ENCODE measurements at places on chromosomes 3 and 15. TPM values are rescaled to one million over a fixed set of nuclear protein-coding genes. Genes with fewer than 3 reads are reported as not detected.

LSAMP gene
- 69.4 TPM for total RNA-seq

ARL6 gene
- total RNA-seq, result 36.2 TPM

TRMT10C gene
- total RNA-seq, result 23.9 TPM

TEX264 gene
- total RNA-seq, result 24.7 TPM

MST1R gene
- total RNA-seq, result 0.79 TPM

PLA1A gene
- total RNA-seq, result 1.9 TPM

GRCh38 chr3:151635905-151636304 is 97.8 kb upstream of the AADACL2 start:
- H3K27me3 ChIP-seq, result no peaks in the 10 kb centered on the region
- no peaks in the 10 kb centered on the region for H3K36me3 ChIP-seq
- DNase-seq, result no peak
- no peak overlapping the region for H3K4me3 ChIP-seq
- H3K4me1 ChIP-seq, result no peaks in the 10 kb centered on the region
- H3K27ac ChIP-seq, result no peak overlapping the region

DNA sequence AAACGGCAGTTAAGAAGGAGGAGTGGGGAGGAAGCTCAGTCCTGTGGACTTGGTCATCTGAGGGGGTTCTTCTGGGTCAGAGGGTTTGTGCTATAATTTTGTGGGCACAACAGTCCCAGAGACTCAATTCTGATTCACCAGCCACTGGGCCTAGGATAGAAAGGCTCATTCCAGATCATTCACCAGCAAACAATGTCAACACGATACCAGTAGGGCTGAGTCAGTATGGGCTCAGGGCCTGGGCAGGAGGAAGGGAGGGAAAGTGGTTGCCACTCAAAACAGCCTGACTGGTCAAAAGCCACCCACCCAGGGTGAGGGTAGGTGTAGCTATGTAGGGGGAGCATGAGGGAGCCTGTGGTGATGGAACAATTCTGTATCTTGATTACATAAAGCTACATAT is 86.9 kb upstream of the MEX3B start:
- H3K4me1 ChIP-seq, result no peaks in the 10 kb centered on the region
- H3K4me3 ChIP-seq, result no peak overlapping the region
- H3K27ac ChIP-seq, result no peak overlapping the region

- no peaks in the 10 kb centered on the region for H3K27me3 ChIP-seq
- DNase-seq, result no peak
- peaks cover 4% of the 10 kb centered on the region for H3K36me3 ChIP-seq
Measured at GRCh38 chr3:47121409-47121808, 42.5 kb downstream of the SETD2 start.

- peaks cover 16% of the 10 kb centered on the region for H3K27me3 ChIP-seq
- peak; percentile 36 for DNase-seq
- H3K4me3 ChIP-seq, result peak overlapping the region; percentile 73
- H3K27ac ChIP-seq, result peak overlapping the region; percentile 42
Measured at GRCh38 chr15:98651036-98651481, 2.7 kb downstream of the IGF1R start.

DNA sequence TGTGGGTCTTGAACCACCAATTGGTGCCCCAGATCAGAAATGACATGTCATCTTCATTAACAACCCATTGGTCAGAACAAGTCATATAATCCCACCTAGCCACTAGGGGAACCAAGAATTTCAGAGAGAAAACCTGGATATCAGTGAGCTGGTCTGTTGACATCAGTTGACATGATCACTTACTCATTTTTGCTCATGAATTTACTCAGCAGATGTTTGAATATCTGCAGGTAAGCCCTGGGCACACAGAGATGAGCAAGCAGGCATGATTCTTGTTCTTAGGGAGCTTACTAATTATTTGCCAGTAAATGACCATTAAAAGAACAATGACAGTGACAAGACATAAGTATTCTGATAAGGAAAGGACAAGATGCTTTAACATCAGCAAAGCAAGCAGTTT is 64.3 kb upstream of the PLCL2 start:
- H3K4me1 ChIP-seq, result no peaks in the 10 kb centered on the region
- DNase-seq, result no peak
- no peaks in the 10 kb centered on the region for H3K36me3 ChIP-seq
- H3K4me3 ChIP-seq, result no peak overlapping the region

DNA sequence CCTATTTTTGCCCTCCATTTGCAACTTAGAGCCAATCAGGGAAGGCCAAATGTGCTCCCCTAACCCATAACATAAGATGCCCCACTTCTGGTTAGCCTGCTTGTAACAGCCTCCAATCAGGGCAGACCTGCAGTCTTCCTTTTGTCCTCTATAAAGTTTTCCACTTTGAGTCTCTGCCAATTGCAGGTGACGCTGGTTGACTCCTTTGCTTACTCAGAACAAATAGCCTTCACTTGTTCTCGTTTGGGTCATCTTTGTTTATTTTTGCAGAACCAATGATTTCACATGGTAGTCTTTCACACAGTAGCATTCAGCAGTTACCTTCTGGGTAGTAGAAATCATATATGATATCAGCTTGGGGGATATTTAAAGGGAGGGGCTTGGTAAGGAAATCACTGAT is 225.6 kb downstream of the MINAR1 start:
- no peak overlapping the region for H3K27ac ChIP-seq
- H3K27me3 ChIP-seq, result no peaks in the 10 kb centered on the region
- H3K36me3 ChIP-seq, result no peaks in the 10 kb centered on the region
- H3K4me1 ChIP-seq, result no peaks in the 10 kb centered on the region

DNA sequence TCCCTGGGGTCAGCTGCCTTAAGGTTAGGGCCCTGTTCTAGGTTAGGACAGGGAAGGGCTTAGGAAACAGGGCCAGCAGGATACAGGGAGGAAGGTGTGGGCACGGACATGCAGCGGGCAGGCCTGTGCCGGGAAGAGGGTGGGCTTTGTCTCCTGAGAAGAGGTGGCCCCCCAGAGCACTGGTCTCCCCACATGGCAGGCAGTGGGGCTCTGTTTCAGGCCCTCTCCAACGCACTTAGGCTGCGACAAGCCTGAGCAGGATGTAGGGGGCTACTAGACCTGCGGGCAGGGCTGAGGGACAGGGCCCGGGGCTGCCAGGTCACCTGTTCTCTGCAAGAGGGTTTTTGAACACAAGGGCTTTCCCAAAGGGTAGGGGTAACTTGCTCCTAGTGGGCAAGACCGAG is 33.5 kb downstream of the KLF13 start:
- peaks cover 57% of the 10 kb centered on the region for H3K4me1 ChIP-seq
- no peak overlapping the region for H3K27ac ChIP-seq
- no peak for DNase-seq

DNA sequence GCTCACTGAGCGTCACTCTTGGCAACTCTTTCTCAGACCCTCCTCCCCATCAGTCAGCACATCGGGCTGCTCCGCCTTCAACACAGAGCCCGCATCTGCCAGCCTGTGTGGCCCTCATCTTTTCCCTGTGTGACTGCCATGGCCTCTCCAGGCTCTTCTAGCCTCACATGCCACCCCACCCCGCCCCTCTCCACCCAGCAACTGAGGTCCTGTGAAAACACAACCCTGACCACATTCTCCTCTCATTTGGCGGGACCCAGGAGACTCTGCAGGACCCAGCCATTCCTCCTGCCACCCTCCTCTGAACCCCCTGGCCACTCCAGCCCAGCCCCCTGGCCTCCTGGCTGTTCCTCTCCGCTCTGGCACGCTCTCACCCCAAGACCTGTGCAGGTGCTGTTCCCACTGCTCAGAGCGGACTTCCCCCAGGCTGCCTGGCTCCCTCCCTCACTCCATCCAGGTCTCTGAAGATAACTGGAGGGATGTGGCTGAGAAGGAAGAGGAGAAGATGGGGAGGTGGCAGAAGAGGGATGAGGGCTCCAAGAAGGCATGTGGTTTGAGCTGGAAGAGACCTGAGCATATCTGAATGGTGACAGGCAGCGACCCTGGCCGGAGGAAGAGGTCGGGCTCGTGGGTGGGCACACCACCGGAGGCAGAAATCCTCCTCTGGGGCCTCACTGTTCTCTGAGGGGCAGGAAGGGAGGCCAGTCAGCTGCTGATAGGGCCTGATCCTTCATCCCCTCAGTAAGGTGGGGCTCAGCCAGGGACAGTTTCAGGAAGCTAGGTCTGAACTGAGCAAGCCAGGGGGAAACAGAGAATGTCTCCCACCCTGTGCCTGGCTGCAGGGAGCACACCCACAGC is 111.2 kb upstream of the RPL32 start:
- H3K4me1 ChIP-seq, result peaks cover 80% of the 10 kb centered on the region
- peaks cover 30% of the 10 kb centered on the region for H3K36me3 ChIP-seq
- H3K27ac ChIP-seq, result no peak overlapping the region
- H3K4me3 ChIP-seq, result no peak overlapping the region
- no peaks in the 10 kb centered on the region for H3K27me3 ChIP-seq

- peaks cover 46% of the 10 kb centered on the region for H3K4me1 ChIP-seq
- H3K36me3 ChIP-seq, result peaks cover 8% of the 10 kb centered on the region
- H3K27ac ChIP-seq, result peak overlapping the region; percentile 47
- DNase-seq, result no peak
Measured at GRCh38 chr15:89429023-89429422, 67.4 kb downstream of the RHCG start.

DNA sequence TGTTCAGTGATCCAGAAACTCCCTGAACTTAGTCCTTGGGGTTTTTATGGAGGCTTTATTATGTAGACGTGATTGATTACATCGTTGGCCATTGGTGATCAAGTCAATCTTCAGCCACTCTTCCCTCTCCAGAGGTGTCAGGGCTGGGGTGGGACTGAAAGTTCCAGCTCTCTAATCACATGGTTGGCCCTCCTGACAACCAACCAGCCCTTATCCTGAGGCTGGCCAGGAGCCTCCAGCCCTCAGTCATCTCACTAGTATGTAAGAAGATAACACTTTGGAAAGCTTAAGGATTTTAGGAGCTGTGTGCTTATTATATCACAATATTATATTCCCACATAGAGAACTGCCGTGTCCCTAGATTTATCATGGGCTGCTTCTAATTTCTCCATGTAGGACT is 142.3 kb downstream of the VPS8 start:
- no peak overlapping the region for H3K4me3 ChIP-seq
- no peak for DNase-seq
- H3K27ac ChIP-seq, result no peak overlapping the region
- H3K4me1 ChIP-seq, result no peaks in the 10 kb centered on the region
- no peaks in the 10 kb centered on the region for H3K27me3 ChIP-seq
- H3K36me3 ChIP-seq, result peaks cover 2% of the 10 kb centered on the region

DNA sequence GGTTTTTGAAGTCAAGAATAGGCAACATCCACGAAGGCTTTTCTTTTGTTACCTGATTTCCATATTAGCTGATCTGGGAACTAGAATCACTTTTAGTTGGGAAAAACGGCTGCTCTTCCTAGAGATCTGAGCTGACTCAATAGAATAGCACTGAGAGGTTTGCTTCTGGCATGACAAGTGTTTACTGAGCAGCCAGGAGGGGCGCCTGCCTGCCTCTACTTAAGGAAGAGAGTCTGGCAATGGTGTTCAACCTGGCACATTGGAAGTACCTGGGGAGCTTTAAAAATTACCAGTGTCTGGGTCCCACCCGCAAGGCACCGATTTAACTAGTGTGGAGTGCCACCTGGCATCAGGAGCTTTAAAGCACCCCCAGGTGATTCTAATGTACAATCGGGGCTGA is 34.4 kb downstream of the FAM43A start:
- no peak overlapping the region for H3K27ac ChIP-seq
- DNase-seq, result no peak
- no peaks in the 10 kb centered on the region for H3K36me3 ChIP-seq
- H3K4me3 ChIP-seq, result no peak overlapping the region
- H3K4me1 ChIP-seq, result no peaks in the 10 kb centered on the region

- no peaks in the 10 kb centered on the region for H3K27me3 ChIP-seq
- no peaks in the 10 kb centered on the region for H3K4me1 ChIP-seq
- no peak overlapping the region for H3K4me3 ChIP-seq
- no peaks in the 10 kb centered on the region for H3K36me3 ChIP-seq
- no peak for DNase-seq
Measured at GRCh38 chr3:71360764-71361163, 222.8 kb downstream of the FOXP1 start.

DNA sequence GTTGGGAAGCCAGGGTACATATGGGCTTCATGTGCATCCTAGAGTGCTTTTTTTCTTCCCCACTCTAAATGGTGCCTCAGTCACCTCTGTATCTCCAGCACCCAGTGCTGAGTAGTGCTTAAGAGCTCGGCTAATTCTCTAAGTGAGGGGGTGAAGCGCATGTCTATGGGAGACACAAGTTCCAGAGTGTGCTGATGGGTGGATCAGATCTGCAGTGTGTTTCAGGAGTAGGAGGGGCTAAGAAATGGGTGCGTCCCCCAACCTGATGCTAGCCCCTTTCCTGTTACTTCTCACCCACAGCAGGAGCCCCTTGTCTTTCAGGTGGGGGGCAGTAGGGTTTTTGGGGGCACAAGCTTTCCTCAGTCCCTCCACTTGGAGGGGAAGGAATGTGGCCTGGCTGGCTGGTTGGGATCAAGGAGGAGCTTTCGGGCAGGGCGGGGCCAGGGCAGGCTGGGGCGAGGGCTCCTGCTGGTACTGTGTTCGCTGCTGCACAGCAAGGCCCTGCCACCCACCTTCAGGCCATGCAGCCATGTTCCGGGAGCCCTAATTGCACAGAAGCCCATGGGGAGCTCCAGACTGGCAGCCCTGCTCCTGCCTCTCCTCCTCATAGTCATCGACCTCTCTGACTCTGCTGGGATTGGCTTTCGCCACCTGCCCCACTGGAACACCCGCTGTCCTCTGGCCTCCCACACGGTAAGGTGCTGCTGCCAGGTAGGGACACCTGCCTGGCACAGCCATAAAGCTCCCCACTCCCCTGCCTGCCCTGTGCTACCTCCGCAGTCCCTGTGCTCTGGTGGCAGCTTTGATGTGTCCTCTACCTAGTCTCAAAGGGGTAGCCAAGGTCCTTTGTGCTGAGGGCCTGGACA is at the start of gene IL17RE:
TSS of gene IL17RE (plus strand) at position 477 of the 866 bp plus-strand sequence. CDS start at position 562, 85 bp downstream.
- no peaks in the 10 kb centered on the region for H3K36me3 ChIP-seq
- H3K27ac ChIP-seq, result no peak within 1 kb of the TSS
- no peaks in the 10 kb centered on the region for H3K27me3 ChIP-seq
- H3K4me3 ChIP-seq, result no peak within 1 kb of the TSS
- no peak for DNase-seq
- peaks cover 7% of the 10 kb centered on the region for H3K4me1 ChIP-seq

GRCh38 chr3:127088511-127089351 is 104.2 kb upstream of the PRR23E start:
- H3K4me1 ChIP-seq, result peaks cover 24% of the 10 kb centered on the region
- no peak overlapping the region for H3K27ac ChIP-seq
- no peak for DNase-seq
- H3K36me3 ChIP-seq, result no peaks in the 10 kb centered on the region
- no peaks in the 10 kb centered on the region for H3K27me3 ChIP-seq
- H3K4me3 ChIP-seq, result no peak overlapping the region

DNA sequence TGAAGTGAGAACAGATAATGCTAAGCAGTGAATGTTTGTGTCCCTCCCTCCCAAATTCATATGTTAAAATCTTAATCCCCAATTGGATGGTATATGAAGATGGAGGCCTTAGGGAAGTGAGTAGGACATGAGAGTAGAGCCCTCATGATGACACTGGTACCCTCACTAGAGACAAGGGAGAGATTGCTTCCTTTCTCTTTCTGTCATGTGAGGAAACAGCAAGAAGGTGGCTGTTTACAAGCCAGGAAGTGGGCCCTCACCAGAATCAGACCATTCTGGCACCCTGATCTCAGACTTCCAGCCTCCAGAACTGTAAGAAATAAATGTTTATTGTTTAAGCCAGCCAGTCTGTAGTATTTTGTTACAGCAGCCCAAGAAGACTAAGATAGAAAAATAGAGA is 209.5 kb downstream of the SATB1 start:
- no peak overlapping the region for H3K27ac ChIP-seq
- H3K4me3 ChIP-seq, result no peak overlapping the region
- DNase-seq, result no peak
- H3K36me3 ChIP-seq, result no peaks in the 10 kb centered on the region

Data from spinal cord (tissue), 10 donors.